Effector CD4-positive, alpha-beta T cell (primary cell): ENCODE measurements at places on chromosomes 16 and 17.

DNA sequence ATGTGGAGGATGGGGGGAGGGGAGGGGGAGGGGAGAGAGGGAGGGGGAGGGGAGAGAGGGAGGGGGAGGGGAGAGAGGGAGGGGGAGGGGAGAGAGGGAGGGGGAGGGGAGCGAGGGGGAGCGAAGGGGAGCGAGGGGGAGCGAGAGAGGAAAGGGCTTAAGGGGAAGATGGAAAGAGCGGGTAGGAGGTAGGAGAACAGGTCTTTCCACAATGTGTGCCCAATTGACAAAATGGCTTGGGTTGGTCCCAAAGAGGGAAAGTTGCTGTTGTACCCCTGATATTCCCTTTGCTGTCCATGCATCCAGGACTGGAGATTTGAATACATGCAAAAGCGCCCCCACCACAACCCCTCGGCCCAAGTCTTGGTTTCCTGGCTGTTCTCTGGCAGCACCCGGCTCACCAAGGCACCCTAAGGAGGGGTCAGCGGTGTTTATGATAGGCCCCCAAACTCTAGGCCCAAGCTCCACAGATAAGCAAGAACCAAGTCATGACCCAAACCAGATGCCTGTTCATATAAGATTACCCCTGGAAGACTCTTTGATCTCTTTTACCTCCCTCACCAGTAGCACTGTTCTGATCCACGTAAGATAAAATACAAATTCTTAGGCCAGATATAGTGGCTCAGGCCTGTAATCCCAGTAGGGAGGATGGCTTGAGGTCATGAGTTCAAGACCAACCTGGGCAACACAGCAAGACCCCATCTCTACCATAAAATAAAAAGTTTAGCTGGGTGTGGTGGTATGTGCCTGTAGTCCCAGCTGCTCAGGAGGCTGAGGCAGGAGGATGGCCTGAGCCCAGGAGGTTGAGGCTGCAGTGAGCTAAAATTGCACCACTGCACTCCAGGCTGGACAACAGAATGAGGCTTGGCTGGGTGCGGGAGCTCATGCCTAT is 119.6 kb downstream of the ZFHX3 start:
- DNase-seq, result no peak

- no peak for DNase-seq
Observed at GRCh38 chr17:48484256-48484655, 46.6 kb downstream of the HOXB1 start.

DNA sequence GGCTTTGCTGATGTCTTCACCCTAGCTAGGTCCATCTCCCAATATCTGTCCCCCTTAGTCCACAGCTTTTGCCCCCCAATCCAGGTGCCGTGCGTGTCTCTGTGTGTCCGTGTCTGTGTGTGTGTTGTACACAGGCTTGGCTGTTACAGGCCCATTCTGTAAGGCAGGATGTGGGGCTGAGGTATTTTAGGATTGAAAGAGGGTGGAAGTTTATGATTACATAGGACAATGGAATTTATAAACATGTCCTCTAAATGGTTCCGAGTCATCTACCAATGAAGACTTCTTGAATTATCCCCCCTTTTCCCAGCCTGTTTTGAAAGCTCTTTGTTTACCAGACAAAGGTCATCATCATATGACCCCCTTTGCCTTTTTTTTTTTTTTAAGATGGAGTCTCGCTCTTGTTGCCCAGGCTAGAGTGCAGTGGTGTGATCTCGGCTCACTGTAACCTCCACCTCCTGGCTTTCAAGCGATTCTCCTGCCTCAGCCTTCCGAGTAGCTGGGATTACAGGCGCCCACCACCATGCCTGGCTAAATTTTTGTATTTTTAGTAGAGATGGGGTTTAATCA is 21.9 kb downstream of the ACE start:
- no peak for DNase-seq

DNA sequence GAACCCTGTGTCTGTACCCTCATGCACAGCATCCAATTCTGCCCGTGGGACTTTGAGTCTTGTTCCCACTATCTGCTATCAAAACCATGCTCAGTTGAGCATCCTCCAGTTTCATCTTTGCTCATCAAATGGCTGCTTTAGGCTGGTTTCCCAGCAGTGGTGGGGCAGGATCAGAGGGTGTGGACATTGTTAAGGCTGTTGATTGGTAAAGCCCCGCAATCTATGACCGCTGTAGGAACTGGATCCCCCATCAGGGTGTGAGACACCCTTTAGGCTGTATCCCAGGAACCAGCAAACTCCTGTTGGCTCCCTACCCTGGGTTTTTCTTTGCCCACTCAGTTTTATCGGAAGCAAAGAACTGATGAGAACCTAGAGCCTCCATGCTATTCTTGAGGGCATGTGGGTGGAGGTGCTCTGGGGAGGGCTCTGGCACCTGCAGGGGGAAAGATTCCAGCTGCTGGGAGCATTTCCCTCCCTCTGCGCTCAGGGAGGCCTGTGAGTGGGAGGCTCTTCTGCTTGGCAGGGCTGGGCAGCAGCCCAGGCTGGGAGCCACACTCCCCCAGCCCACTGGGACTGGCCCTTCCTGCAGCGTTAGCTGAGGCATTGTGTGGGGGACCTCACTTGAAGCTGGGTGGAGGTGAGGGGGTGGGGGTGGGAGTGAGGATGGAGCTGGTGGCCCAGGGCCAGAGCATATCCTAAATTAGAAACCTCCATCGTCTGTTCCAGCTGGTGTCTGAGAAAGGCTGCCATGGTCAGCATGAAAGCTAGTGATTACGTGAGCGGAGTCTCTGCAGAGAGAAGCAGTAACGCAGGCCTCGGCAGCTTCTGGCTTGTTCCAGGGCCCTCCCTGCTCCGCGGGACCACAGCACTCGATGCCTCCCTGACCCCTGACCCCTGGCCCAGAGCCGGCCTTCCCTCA is 160.6 kb downstream of the IRF8 start:
- DNase-seq, result no peak

DNA sequence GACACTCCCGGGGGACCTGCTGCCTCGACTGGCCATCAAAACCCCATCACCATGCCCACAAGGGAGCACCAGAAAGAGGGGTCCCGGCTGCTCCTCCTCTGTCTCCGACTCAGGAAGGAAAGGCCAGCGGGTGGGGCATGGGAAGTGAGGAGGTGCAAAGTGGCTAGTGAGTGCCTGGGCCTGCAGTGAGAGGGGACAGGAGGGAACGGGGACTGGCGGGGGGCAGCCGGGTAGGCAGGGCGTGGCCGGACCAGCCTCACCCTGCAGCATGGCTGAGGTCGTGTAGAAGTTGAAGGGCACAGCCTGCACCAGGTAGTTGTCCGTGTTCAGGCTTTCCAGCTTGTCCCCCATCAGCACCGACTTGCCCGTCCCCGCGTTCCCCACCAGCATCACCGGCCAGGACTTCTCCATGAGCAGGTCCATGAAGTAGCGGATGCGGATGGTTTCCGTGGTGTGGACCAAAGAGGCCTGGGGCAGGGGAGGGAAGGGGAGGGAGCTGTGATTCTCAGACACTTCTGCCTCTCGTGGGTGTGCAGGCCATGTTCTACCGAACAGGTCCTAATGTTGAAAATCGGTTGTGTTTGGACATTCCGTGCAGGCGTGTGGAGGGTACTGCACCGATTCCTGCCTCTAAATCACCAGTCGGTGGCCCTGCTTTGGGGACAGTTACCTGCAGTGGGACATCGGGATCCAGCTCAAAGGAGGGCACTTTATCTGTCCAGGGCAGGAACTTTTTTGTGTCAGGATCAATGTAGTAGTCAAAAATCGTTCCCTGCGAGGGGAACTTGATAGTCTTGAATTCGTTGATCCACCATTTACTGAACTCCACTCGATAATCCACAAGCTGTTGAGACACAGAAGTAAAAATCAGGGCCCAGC is 91.7 kb downstream of the DNAH17 start:
- no peak for DNase-seq

- DNase-seq, result no peak
Observed at GRCh38 chr16:88548131-88548874, 21.9 kb upstream of the ZC3H18 start.

DNA sequence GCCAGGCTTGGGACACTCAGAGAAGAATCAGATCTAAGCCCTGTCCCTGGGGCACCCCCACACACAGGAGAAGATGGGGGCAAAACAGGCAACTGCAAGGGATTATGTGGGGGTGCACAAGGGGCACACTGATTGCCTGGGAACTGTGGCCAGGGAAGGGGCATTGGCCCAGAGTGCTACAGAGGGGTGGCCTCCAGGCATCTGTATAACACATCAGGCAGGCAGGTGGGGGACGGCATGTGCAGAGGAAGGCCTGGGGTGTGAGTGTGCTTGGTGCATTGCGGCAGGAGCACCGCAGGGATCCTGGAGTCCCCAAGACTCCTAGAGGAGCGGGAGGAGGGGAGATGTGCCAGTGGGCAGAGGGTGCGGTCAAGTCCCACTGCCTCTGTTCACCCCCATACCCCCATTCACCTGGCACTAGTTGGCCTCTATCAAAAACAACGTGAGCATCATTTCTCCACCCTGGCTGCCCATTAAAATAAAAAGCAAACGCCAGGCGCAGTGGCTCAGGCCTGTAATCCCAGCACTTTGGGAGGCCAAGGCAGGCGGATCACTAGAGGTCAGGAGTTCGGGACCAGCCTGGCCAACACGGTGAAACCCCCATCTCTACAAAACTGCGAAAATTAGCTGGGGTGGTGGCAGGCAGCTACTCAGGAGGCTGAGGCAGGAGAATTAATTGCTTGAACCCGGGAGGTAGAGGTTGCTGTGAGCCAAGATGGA is 41.5 kb downstream of the C16orf82 start:
- DNase-seq, result no peak

GRCh38 chr16:22325598-22326368 is 28.6 kb downstream of the POLR3E start:
- DNase-seq, result no peak

GRCh38 chr17:81173762-81174155 is 7.7 kb upstream of the AATK start:
- DNase-seq, result no peak

DNA sequence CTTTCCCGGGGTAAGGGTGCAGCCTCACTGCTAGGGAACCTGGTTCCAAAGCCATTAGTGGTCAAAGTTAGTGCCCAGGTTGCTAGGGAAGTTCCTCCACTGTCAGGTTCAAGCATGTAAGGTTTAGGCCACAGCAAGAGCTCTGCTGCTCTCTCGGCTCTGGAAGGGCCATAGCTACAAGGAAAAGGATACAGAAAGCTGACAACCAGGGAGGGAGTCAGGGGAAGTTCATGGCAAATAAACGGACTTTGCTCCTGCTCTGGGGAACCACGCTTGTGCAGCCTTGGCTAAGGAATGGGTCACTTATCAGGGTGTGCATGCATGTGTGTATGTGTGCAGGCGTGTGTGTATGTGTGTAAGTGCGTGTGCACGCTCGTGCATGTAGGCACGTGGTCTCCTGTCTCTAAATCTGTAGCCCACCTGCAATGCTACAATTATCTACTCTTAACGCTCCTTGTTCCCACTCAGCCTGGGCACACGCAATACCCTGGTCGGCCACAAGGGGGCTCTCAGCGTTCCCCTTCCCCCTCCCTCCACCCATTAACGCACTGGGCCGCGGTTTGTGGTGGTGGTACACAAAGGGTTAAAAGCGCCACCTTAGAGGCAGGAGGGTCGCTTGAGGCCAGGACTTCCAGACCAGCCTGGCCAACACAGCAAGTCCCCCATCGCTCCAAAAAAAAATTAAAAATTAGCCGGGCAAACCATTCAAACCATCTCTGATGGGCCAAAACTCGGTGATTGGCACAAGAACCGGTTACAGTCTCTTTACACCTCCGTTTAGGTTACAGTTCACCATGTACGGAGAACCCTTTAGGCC is 48.4 kb upstream of the KDM8 start:
- DNase-seq, result peak; percentile 58

DNA sequence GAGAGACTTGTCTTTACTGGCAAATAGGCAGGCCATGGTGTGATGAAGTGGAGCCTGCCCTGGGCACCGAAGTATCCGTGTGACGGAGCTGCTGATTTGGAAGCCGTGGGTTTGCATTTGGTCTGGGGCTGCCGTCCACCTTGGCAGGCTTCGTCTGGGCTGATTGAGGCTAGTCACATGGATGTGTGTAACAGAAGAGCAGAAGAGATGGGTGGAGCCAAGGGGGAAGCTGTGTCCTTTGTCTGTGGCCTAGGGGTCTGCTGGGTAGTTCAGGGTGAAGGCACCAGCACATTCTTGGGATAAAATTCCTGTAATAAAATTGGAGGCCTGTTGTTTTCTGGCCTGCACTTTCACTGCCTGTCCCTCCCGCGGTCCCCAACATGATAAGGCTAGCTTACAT is 106.1 kb downstream of the AATF start:
- DNase-seq, result no peak

- no peak for DNase-seq
Observed at GRCh38 chr17:30952638-30953393, 18.0 kb upstream of the RNF135 start.

- no peak for DNase-seq
Observed at GRCh38 chr16:4056161-4057105, 59.8 kb downstream of the ADCY9 start.

DNA sequence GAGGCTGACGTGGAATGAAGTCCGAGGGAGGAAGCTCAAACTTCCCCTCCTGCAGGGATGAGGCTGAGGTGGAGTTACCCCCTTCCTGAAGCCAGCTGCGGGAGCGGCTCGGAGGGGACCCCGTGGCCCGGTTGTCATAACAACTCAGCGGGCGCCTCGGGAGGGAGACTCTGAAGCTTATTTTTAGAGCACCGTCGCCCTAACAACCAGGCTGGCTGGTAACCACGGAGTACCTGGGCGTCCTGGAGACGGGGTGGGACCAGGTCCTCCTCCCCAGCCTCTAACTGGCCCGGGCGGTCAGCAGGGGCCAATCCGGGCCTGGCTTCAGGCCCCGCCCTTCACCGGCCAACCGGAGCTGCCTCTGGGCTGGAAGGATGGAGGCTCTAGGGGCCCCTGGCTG is 27.7 kb downstream of the NECAB2 start:
- DNase-seq, result no peak

DNA sequence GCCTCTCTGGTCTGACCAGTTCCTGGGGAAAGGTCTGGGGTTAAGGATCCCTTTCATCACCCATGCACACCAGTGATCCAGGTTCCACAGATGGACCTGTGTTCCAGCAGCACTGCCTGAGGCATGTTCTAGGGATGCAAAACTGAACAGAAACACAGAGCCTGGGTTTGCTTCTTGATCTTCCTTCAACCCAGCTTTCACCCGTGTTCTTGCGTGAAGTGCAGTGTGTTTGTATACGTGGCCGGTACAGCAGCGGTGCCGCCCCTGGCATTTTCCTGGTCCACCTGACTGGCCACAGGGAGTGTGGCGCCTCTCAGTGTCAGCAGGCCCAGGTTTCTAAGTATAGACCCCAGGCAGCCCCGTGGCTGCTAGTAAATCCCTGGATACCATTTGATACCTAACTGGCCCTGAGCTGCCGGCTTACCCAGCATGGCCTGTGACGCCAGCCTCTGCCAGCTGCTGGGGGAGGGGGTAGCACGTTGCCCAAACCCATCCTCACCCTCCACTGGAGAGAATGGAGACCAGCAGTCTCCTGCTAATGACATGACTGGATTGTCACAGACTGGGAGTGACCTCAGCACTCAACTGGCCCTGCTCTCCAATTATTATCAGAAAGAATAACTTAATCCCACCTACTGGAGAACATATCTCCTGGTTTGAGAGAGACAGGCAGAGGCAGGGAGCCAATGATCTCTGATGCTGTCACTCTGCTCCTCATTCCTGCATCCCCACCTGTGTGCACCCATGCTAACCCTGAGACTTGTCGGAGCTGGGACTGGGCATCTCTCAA is 59.2 kb upstream of the LGALS9 start:
- no peak for DNase-seq

- no peak for DNase-seq
Observed at GRCh38 chr16:11780991-11781680, 15.9 kb downstream of the ZC3H7A start.
